T-helper 1 cell treated with Interleukin-12 subunit alpha and Interleukin-12 subunit beta and Interleukin-4 antibody, amounts not matched to agents 30 ng/mL and 1 ng/mL, for 36 hours (primary cell): ENCODE measurements at places on chromosomes 5 and 9. TPM values are rescaled to one million over a fixed set of nuclear protein-coding genes. Genes with fewer than 3 reads are reported as not detected.

The TMEM174 gene
- total RNA-seq = not detected in 2 replicates

The DRD1 gene
- total RNA-seq = not detected in 2 replicates

The PCDHGC4 gene
- 0.37 TPM in 1 of 2 replicates, not detected in the other for total RNA-seq

The PLPP7 gene
- total RNA-seq = not detected in 2 replicates

The HSPB3 gene
- total RNA-seq = not detected in 2 replicates

The CD72 gene
- total RNA-seq = 6.9 and 7.6 TPM in 2 replicates

The FOXD1 gene
- total RNA-seq = 0.20 and 0.29 TPM in 2 replicates

The ARL14EPL gene
- total RNA-seq = not detected in 2 replicates

The IL4 gene
- total RNA-seq = 12.7 and 12.8 TPM in 2 replicates

The PRRT1B gene
- total RNA-seq = not detected in 2 replicates

The ACTBL2 gene
- total RNA-seq = not detected in 2 replicates

The ARPC5L gene
- total RNA-seq = 76.6 and 81.1 TPM in 2 replicates

The SLC4A9 gene
- 0.10 and 0.29 TPM in 2 replicates for total RNA-seq

The GFI1B gene
- not detected in 2 replicates for total RNA-seq

The SRD5A1 gene
- total RNA-seq = 10.1 and 12.0 TPM in 2 replicates

The PRELID2 gene
- total RNA-seq = 1.9 and 2.0 TPM in 2 replicates

The IL33 gene
- total RNA-seq = not detected in 2 replicates

The GNA14 gene
- total RNA-seq = not detected in 2 replicates

The ANKRD34B gene
- total RNA-seq = not detected in 2 replicates
